Activated naive CD4-positive, alpha-beta T cell treated with anti-CD3 and anti-CD28 coated beads, Interleukin-2, amount 50 U/mL, for 72 hours (primary cell): ENCODE measurements at places on chromosomes 11 and 22.

GRCh38 chr11:132911186-132911585, 621.1 kb downstream of the OPCML start:
- DNase-seq, result no peak

DNA sequence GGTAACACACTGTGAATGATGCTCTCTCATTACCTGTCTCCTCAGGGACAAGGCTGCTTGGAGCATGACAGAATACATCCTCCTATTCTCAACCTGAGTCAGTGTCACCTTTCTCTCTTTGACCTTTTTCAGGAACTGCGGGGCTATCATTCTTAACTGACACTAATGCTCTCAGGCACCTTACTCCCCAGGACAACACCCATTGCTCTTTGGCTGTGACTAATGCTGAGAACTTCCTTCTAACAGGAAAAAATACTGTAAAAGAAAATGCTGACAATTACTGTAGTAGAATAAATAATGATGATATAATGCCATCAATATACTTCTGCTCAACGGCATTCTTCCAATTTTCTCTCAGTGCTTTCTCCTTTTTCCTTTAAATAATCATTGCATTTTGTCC, 2082.7 kb upstream of the RAG2 start:
- no peak for DNase-seq

DNA sequence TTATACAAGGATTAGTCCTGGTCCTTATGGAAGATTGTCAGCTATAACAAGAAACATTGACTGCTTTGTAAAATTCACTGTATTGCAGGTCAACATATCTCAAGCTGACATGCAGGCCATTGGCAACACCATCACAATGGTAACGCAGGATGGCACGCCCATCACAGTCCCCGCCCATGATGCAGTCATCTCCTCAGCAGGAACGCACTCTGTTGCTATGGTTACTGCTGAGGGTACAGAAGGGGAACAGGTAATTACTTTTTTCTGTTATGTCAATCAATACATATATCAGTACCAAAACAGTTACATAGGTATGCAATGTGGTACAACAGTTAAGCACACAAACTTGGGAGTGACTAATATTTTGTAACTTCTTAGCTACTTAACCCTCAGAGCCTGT, 55.3 kb downstream of the ZNF143 start:
- DNase-seq, result no peak

GRCh38 chr11:12421386-12421785, 44.0 kb downstream of the PARVA start:
- DNase-seq, result no peak

DNA sequence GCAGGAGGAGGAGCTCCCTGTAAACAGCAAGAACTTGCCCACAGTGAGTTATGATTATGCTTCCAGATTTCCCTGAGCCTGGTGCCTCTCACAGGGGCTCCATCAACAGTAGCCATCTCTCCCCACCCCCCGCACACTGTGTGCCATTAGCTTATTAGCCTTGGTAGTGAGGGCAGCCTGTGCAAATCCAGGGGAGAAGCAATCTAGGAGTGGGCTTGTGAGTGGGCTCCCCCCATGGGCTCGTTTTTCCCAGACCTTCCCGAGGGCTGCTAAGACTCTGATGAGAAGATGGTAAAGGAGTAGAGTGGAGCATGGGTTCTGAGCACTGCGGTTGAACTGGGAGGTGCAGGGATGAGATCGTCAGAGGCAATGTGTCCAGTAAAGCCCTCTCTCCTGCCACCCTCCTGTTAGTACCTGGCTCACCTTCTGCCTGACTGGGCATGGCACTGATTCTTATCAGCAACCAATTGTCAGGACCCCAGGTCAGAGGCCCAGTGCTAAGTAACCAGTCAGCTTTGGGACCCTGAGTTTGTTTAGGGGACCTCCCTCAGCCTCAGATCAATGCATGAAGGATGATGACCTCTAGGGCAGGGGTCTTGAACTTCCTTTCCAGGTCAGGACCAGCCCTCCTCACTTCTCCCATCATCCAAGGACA, 38.4 kb upstream of the TP53I11 start:
- no peak for DNase-seq

- no peak for DNase-seq
Measured at GRCh38 chr22:25492162-25492561, 72.3 kb upstream of the GRK3 start.

GRCh38 chr22:36365020-36365411, 22.8 kb downstream of the MYH9 start:
- DNase-seq, result peak; percentile 91

DNA sequence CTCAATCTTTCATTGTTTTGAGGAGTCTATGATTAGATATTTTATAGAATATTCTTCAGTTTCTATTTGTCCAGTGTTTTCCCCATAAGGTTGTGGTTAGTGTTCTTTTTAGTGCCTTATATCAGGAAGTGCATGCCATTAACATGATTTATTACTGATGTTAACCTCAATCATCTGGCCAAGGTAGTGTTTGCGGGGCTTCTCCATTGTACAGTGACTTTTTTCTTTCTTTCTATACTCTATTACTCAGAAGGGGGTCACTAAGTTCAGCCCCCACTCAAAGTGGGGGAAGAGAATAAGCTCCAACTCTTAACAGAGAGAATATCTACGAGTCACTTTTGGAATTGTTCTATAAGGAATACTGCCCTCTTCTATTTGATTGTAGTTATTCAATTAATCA, 415.8 kb downstream of the DYNC2H1 start:
- no peak for DNase-seq

GRCh38 chr22:41240377-41241132, at the start of gene CHADL:
CHADL (minus strand) TSS chr22:41240931; CDS start chr22:41240881, 50 bp downstream.
- no peak for DNase-seq

GRCh38 chr11:112844517-112844916, 116.7 kb upstream of the NCAM1 start:
- no peak for DNase-seq

- no peak for DNase-seq
Measured at GRCh38 chr11:88604260-88604659, 266.7 kb upstream of the CTSC start.
